ENCODE measurements at places on chromosomes 6 and 20. TPM values are rescaled to one million over a fixed set of nuclear protein-coding genes. Genes with fewer than 3 reads are reported as not detected.

GRCh38 chr20:20003031-20003954 lies 13.9 kb upstream of the NAA20 start:
- DNase-seq = no peak

- no peak for DNase-seq
These were observed 300.9 kb upstream of the PRDM1 start for GRCh38 chr6:105785066-105785811.

DNA sequence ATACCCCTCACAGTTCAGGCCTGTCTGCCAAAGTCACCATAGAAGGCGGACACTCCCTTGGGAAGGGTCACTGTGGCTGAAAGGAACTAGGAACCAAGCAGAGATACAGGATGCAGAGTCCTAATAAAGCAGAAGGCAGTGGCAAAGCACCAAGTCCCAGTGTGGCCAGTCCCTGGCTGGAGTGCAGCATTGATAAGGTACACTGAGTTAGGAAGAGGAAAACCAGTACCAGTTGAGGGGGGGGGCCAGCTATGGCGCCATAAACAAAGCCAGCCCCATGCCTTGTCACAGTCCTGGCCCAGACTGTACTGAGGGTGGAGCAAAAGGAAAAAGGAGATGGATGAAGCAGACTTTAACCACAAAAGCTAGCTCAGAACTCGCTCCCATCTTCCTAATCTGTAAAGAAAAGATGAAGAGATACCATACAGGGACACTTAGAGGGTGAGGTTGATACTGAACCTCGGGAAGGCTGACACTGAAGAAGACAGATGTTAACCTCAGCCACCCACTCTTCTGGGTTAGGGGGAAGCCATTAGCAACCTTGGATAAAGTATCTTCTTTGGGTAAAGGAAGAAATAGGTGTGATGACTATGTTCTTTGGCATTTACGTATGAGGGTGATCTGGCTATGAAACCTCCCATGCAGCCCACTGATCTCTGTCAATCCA lies 7.8 kb downstream of the ABHD12 start:
- DNase-seq = no peak

DNA sequence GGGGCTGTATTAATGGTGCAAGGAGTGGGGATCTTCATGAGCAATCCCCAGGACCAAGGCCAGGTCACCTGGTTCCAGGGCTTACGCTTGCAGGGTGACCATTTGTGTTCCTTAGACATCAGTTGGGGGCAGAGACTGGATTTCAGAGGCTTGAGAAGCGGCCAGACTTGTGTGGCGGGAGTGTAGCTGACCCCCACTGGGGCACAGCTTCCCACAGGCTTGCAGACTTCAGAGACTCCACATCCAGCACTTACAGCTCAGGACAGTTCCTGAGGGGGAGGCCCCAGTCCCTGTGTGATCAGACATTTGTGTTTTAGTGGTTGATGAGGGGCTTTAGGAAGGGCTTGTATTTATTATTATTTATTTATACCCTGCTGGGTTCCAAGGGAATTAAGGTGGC lies 15.3 kb downstream of the TJAP1 start:
- no peak for DNase-seq

- DNase-seq = no peak
These were observed 40.1 kb downstream of the TRAF3IP2 start for GRCh38 chr6:111565326-111566221.

DNA sequence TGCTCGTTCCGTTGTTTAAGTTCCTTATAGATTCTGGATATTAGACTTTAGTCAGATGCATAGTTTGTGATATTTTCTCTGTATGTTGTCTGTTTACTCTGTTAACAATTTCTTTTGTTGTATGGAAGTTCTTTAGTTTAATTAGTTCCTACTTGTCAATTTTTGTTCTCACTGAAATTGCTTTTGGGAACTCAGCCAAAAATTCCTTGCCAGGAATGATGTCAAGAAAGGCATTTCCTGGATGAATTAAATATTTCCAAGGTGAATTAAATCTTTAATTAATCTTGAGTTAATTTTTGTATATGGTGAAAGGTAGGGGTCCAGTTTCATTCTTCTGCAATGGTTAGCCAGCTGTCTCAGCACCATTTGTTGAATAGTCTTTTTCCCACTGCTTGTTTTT lies 406.2 kb upstream of the NOX3 start:
- DNase-seq = no peak

DNA sequence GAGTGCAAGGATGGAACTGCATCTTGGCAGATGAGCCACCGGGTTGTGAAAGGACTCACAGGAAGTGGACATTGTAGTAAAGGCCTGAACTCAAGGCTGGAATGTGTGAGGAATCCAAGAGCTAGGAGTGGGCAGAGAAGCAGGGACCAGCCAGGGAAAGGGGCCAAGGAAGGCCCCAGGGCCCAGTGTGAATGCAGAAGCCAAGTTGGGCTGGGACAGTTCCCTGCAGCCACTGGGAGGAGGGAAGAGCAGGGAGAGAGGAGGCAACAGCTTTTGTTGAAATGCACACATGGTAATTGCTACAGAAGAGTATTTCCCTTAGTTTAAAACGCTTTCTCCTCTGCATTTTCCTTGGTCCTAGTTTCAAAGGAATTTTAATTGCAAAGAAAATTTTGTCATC lies 34.6 kb downstream of the CDH22 start:
- DNase-seq = no peak

DNA sequence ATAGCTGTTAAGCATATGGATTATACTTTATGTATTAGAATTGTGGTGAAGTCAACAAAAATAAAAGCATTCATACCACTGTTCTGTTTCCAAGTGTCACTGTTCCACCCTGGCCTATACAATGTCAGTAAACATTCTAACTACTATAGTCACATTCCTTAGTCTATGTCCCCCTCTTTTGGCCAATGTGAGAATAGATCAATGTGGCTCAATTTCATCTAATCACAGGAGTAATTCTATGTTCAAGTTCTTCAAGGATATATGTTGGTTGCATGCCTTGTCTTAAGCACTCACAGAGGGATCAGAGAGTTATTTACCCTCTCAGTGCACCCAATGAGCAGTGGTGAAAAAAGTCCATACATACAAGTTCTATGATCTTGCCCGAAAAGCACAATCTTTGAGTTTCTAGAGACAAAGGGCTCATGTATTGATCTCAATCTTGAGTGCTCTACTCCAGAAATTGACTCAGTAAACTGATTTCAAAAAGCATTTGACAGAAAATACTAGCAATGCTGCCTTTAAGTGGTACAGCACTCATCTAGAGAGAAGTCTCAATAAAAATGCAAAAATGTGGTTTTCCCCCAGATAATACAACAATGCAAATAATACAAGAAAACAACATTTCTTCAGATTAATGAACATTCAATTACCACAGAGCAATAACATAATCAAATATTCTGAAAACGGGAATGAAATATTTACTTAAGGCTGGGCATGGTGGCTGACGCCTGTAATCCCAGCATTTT lies 16.5 kb downstream of the SMLR1 start:
- DNase-seq = peak; percentile 8

GRCh38 chr6:130600880-130601341 lies 226.3 kb upstream of the SMLR1 start:
- DNase-seq = no peak

DNA sequence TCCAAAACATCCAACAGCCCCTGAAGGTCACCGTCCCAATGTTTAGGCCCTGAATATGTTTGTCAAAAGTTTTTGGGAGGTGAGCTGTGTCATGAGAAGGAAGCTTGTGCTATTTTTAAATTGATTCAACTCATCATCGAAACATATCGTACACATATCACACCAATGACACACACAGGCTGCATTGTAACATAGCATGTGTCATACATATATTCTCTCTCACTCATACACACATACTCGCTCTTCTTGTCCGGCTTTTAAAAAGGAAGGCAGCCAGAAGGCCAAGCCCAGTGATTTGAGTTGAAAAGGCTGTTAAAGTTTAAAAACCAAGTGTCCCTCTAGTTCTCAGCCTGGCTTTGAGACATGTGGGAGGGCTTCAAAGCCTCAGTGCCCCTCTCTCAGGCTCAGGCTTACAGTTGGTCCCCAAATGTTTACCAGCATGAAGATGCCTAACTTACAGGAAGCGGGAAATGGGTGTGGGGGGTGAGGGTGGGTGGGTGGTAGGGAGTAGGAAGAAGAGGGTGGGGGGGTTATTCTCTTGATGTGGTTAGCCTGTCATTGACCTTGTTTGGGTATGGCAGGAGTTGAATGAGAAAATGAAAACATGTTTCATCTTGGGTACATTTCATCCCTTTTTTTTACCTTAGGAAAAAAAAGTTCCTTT lies 3.3 kb upstream of the PRDM1 start:
- no peak for DNase-seq

- DNase-seq = no peak
These were observed 6.7 kb upstream of the IFT52 start for GRCh38 chr20:43583982-43584432.

F13A1 gene
- total RNA-seq = 0.26 TPM

BNIP5 gene
- not detected for total RNA-seq

Measured in Panc1 (cell line).